Activated CD4-positive, alpha-beta T cell treated with anti-CD3 and anti-CD28 coated beads for 48 hours (primary cell): ENCODE measurements at places on chromosomes 1 and 21.

- no peak for DNase-seq
Observed at GRCh38 chr1:244104309-244105060, 53.4 kb downstream of the ZBTB18 start.

DNA sequence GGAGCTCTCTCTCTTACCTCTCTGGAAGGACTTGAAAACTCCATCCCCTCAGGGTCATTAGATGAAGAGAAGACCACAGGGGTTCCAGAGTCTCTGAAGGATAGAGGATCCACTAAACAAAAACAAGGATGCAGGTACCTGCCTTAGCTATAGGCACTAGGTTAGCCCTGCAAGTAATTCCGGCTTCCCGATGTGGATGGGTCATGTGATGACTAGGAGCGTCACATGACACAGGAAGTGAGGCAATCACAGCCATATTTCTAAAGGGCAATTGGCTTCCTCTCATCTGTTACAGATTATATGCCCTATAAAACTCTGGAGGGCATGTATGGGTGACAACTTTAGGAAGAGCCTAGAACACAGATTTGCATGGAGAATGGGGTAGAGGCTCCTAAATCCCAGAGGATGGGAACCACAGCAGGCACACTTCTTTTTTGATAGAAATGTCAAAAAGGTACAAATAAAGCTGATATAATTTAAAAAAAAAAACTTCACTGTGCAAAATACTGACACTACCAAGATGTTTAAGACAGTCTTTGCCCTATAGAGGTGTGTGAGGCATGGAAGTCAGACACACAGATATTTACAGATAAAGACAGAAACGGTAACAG lies 14.1 kb downstream of the ENTREP3 start:
- DNase-seq: peak; percentile 65

DNA sequence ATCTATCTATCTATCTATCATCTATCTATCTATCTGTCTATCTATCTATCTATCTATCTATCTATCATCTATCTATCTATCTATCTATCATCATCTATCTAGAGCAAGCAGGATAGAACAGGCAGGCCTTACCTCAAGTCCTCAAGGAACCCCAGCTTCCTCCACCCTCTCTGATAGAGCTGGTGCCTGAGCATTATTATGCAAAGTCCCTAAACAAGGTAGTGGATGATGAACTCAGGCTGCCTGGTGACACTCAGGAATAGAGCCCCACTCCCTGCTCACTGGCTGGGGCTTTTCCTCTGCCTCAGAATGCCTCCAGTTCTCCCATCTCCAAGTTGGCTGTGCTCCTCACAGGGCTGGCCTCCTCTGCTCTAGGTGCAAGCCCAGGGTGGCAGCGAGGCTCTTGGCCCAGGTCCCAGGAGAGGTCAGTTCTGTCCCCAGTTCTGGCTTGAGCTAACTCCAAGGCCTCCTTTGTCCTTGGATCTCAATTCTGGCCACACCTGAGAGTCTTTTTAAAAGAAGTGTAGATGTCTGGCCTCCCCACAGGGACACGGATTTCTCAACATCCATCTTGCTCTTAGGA lies 60.2 kb downstream of the PCP4 start:
- no peak for DNase-seq

DNA sequence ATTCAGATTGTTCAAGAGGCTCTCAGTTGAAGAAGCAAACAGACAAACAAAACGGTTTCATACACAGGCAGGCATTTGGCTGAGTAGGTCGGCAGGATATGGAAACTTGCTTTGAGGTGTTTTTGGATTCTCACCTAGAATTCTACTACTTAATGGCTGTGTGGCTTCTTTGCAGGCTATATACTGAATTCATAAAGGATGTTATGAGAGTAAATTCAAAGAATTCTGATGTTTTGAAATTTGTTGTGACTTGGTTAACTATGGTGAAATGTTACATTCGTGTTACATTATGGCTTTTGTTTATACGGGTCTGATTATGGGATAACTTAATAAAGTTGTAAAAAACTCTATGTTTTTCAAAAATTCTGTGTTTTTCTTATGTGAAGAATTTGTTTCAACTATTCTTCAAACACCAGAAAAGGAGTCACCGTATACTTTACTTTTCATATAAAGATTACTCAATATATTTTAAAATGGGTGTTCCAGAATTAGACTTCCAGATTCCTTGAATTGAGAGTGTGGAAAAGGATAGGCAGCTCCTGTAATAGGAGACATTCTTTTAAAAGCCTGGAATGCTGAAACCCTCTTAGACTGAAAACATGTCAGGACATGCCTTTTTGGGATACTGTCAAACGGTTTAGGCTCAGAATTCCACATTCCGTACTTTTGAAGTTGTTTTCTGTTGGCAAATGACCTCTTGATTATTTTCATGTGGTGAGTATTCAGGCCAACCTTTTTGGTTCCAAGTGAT lies 8.2 kb upstream of the IRF2BP2 start:
- DNase-seq: no peak

DNA sequence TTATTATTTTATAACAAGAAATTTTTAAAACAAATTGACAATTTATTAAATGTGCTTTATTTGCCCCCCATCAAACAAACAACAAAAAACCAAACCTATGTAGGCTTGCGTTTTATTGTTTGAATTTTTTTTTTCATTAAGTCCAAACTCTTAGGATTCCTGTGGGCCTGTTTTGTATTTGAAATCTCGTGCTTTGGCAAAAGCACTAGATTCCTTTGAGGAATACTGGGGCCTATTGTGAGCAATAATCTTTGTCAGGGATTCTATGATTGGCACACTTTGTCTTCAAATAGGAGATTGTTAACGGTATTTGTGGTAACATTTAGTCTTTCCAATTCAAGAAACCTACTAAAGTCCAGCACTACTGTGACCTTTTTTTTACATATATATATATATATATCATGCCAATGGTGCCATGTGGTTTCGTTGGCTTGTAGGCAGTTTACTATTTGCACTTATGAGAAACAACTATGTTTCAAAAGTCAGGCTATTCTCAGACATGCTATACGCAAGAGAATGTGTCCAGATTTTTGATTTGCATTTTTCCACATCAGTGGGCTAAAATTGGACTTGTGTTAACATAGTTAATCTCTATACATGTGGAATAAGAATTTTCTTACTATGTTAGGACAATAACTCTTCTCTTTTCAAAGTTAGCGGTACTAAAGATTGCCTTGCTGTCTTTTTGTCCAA lies 70.4 kb upstream of the GREM2 start:
- no peak for DNase-seq

DNA sequence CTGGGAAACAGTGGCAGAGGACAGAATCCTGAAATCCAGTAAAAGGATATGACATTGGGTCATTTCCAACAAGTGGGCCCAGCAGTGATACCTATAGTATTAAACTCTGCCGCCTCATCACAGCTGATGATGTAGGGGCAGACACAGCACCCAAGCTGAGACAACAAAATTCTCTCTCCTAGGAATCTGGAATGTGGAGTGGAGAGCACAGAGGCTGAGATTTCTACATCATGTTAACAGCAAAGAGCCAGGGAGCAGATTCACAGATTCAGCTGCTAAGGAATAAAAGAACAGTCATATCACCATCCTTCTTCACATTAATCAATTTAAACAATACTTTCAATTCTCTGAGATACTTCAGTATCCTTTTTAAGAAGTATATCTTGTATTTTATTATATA lies 61.9 kb downstream of the CRP start:
- DNase-seq: no peak

DNA sequence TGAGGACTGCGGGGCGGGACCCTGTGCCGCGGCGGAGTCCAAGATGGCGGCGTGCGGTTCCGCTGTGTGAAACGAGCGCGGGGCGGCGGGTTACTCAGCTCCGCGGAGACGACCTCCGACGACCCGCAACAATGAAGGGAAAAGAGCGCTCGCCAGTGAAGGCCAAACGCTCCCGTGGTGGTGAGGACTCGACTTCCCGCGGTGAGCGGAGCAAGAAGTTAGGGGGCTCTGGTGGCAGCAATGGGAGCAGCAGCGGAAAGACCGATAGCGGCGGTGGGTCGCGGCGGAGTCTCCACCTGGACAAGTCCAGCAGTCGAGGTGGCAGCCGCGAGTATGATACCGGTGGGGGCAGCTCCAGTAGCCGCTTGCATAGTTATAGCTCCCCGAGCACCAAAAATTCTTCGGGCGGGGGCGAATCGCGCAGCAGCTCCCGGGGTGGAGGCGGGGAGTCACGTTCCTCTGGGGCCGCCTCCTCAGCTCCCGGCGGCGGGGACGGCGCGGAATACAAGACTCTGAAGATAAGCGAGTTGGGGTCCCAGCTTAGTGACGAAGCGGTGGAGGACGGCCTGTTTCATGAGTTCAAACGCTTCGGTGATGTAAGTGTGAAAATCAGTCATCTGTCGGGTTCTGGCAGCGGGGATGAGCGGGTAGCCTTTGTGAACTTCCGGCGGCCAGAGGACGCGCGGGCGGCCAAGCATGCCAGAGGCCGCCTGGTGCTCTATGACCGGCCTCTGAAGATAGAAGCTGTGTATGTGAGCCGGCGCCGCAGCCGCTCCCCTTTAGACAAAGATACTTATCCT lies 430 bp downstream of the RBM15 start:
- DNase-seq: peak; percentile 76

GRCh38 chr21:15495965-15496364 lies 233.8 kb upstream of the USP25 start:
- DNase-seq: no peak

GRCh38 chr1:33367485-33368405 lies 46.8 kb upstream of the A3GALT2 start:
- DNase-seq: peak; percentile 90

DNA sequence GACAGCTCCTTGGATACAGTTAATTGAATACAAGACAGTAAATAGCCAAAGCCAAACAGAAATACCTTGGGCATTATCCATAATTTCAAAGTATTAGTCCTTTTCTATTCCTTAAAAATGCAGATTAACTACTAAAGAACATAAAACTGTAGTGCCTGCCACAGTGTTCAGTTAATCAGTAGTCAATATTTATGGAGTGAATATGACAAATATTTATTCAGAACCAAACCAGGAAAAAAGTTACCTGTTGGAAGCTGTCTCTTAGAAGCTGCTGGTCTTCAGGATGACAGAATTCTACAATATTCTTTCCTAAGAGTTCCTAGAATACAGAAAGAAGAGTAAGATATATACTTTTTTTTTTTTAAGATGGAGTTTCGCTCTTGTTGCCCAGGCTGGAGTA lies 18.2 kb upstream of the CTSK start:
- no peak for DNase-seq

DNA sequence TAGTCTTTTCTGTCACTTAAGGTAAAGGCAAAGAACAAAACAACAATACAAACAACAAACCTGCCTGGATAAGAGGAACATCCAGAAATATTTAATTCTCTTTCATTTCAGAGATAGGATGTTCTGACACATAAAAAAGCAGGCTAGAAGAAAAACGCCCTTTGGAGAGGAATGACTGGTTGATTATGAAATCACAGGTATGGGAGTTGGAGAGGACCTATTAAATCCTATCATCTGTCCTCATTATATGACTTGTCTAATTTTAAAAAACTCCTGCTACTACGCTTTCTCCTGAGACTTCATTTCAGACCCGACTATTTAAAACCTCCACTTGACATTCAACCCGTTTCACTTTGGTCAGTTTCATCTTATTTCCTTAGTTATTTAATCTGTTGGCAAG lies 54.1 kb downstream of the TMPRSS15 start:
- DNase-seq: no peak

GRCh38 chr1:206469933-206470691 lies at the start of gene IKBKE:
TSS of gene IKBKE (plus strand) at chr1:206470476. CDS start at chr1:206473228, 2,752 bp downstream.
- peak; percentile 60 for DNase-seq

DNA sequence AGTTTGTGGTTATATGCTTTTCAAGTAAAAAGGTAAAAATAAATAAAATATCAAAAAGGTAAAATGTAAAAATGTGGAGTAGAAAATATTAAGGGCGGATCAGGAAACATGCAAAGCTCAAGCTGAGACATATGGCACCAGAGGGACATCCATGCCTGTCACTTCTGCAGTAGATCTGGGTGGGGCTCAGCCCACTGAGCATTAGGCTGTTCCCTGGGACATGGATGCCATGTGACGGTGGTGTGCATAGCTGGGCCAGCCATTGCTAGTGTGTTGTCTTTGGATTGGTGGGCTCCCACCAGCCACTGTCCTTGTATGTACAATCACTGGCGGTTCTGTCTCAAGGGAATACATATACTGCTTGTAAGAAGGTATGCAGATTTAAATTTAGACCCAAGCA lies 3.0 kb downstream of the TTC13 start:
- no peak for DNase-seq

DNA sequence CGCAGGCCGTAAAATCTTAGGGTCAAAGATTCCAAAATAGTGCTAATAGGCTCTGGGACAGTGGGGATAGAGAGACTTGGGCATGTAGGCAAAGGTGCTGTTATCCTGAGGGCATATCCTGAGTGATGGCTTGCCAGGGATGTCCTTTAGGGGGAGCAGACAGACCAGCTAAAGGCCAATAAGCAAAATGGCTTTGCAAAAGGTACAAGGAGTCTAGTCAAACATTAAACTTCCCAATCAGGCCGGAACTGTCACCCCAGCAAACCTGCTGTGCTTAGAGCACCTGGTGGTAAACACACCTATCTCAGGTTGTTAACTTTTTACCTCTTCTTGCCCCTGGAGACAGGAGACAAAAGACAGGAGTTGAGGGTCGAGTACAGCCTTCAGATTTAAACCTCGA lies 49.1 kb downstream of the TRABD2B start:
- no peak for DNase-seq

- DNase-seq: no peak
Observed at GRCh38 chr1:5827516-5827915, 164.7 kb downstream of the NPHP4 start.

DNA sequence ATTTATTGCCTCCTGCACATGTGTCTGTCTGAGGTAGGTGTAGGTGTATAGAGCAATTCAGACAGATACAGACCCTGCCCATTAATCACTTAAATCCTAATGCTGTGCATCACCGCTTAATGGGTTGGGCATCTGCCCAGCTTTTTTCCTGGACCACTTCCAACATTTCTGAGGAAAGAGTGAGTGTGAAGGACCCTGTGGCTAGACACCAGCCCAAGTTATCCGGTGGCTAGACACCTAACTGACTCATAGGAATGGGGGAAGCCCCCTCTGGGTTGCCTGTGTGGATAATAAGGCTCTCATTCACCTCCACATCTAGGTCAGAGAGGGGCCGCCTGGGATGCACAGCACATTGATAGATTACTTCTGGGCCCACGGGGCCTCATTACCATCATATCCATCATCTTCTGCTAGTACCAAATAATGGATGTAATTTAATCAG lies 121.1 kb upstream of the RAVER2 start:
- DNase-seq: peak; percentile 39

GRCh38 chr21:45414396-45415187 lies 9.6 kb downstream of the COL18A1 start:
- no peak for DNase-seq

- peak; percentile 24 for DNase-seq
Observed at GRCh38 chr1:160032165-160032820, 503 bp upstream of the PIGM start.
